ENCODE measurements at places on chromosomes 11 and 22. TPM values are rescaled to one million over a fixed set of nuclear protein-coding genes. Genes with fewer than 3 reads are reported as not detected.

CARD18 gene
- total RNA-seq: not detected

CHRNA10 gene
- total RNA-seq: 0.31 TPM

C22orf31 gene
- not detected for total RNA-seq

ABTB2 gene
- total RNA-seq: 3.1 TPM

GAB4 gene
- not detected for total RNA-seq

MRGPRF gene
- total RNA-seq: 33.0 TPM

MYRF gene
- 0.44 TPM for total RNA-seq

NXPE2 gene
- total RNA-seq: 0.06 TPM

APOA4 gene
- not detected for total RNA-seq

IFITM10 gene
- 7.7 TPM for total RNA-seq

ZNF214 gene
- 4.7 TPM for total RNA-seq

CD3E gene
- total RNA-seq: not detected

RTN4RL2 gene
- total RNA-seq: not detected

PDGFD gene
- 1.3 TPM for total RNA-seq

FIBIN gene
- 56.8 TPM for total RNA-seq

OR56A1 gene
- total RNA-seq: not detected

CNGA4 gene
- total RNA-seq: 0.06 TPM

SPTBN2 gene
- 1.2 TPM for total RNA-seq

Measured in aortic smooth muscle cell (primary cell).